BJ (cell line): ENCODE measurements at places on chromosomes 6 and 20.

DNA sequence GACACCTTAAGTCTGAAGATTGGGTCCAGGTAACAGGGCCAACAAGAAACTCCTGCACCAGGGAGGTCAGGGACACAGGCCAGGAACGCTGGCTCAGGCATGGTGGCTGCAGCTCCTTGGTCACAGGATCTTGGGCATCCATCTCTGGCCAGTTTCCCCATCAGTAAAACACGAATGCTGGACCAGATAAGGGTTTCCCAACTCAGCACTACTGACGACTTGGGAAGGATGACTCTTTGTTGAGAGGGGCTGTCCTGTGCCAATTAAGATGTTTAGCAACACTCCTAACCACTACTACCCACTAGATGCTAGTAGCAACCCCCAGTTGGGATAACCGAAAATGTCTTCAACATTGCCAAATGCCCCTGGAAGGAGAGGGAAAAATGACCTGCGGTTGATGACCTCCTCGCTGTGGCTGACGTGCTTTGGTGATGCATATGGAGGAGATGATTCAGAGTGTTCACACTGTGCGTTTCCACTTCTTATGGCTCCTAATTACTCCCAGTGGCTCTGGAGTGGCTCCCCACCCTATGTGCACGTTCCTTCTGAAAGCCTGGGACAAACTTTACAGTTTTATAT, 261.9 kb downstream of the CDH26 start:
- DNase-seq: no peak

GRCh38 chr6:137117581-137117980, 55.9 kb downstream of the IL22RA2 start:
- no peak for DNase-seq

- DNase-seq: peak; percentile 29
Observed at GRCh38 chr6:28838289-28838633, 85.5 kb downstream of the TRIM27 start.

DNA sequence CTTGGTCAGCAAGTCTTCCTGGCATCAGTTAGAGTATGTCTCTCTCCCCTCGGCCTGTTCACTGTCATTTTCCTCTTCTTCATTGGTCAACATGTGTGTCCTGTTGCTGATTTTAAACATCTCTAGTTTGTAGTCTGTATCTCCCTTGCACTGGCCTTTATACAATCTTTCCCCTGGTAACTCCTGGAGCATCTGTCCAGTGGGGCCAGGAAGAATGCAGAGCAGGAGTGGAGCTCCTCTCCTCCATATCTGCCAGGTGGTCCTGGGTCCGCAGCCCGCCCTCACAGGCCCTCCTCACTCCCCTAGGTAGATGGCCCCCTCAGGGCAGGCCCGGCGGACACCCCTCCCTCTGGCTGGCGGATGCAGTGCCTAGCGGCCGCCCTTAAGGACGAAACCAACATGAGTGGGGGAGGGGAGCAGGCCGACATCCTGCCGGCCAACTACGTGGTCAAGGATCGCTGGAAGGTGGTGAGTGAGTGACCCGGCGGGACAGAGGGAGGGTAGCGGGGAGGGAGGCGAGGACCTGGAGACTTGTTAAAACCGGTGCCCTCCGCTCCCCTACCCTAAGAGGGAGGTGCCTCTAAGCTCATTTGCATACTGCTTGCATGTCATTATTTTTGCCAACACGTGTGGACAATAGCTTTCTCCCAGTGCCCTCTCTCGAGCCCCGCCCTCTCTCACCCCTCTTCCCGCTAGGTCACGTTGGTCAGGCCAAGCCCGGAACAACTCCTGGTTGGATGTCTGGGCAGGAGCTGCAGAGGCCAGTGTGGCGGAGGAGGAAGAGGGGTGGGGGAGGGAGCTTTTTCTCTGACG, 3.2 kb downstream of the TTBK1 start:
- DNase-seq: no peak
